ENCODE measurements at places on chromosomes 1 and 21.

- DNase-seq = no peak
These were observed 25.1 kb upstream of the BRDT start for GRCh38 chr1:91924146-91924545.

GRCh38 chr1:56561227-56562019 lies 17.9 kb downstream of the PLPP3 start:
- no peak for DNase-seq

DNA sequence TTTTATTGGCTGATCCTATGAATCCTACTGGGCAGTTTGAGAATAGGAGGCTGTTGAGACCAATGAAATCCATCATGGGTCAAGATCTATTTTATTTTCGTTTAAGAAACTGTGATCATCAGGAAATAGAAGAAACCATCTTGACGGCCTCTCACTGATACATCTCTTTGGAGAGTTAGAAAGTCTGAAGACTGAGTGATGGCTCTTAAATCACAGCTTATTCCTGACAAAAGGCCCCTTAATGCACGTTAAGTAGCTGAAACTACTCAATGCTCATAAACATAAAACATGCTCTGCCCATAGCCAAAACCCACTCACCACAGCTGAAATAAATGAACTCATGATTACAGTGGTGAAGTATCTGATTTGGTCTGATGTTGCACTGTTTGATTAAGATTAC lies 784.5 kb upstream of the NEGR1 start:
- no peak for DNase-seq

DNA sequence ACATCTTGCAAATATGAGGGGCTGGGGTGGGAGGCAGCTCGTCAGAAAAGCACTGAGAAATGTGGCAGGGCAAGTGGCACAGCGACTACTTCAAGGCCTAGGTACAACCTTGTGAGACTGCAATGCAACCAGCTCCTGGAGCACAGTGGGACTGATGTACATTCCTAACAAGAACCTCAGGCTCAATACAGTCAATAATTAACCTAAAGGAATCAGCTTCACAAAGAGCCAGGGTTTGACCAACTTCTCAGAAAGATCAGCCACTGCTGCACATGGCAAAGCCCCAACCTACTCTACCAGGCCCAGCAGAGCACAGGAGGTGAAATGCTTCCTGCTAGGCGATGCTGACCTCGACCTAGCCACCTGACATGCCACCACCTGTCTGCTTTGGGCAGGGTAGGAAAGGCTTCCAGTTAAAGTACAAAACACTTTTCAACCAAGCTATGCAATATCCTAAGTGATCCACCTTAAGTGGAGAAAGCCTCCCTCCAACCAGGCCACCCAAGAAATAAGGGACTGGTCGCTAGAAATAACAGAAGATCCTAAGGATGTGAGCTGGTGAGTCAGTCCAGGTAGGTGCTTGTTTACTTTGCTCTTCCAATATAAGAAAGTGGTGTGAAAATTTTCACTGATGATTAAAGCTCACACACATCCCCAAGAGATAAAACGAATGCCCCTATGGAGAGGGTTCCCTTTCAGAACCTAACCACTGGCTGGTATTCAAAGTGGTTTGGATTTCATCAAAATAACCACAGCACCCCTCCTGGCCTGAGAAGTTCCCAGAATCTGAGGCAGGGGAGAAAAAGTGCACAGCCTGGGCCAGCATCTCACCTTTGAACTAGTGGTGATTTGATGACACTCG lies 2.1 kb downstream of the RIPK4 start:
- no peak for DNase-seq

- DNase-seq = peak; percentile 73
These were observed 81.7 kb upstream of the ZNF648 start for GRCh38 chr1:182143154-182143657.

GRCh38 chr1:77950873-77951272 lies 28.0 kb downstream of the FUBP1 start:
- no peak for DNase-seq

DNA sequence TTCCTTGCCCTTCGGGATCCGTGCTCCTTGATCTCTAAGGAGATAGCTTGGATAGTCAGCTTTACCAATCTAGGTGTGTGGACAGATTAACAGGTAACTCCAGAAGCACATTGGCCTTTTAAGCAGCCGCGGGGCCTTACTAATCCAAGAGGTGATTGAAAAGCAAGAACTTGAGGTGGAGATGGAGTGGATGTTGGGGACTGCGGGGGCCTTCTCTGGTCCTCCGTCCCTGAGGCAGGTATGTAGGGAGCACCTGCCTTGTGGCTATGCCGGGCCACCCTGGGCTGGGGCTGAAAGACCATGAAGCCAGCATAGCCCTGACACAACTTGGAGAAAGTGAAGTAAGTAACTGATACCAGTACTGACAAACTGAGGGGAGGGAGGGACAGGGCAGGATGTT lies 10.6 kb downstream of the SOX13 start:
- no peak for DNase-seq

DNA sequence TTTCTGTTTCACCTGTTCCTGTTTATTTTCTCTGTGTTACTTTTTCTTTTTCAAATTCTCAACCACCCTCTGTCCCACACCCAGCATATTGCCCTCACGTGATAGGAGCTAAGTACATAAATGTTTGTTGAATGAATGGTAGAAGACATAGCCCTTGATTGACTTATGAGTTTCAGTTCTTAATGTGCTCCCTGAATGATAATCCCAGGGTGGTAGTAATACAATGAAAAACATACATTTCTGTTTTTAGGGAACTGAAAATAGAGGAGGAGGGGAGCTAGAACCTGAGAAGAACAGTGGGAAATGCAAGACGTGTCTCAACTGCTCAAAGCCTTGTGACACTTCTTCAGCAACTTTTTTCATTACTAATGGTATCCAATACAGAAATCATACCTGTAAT lies 147.1 kb downstream of the SPATA46 start:
- no peak for DNase-seq

DNA sequence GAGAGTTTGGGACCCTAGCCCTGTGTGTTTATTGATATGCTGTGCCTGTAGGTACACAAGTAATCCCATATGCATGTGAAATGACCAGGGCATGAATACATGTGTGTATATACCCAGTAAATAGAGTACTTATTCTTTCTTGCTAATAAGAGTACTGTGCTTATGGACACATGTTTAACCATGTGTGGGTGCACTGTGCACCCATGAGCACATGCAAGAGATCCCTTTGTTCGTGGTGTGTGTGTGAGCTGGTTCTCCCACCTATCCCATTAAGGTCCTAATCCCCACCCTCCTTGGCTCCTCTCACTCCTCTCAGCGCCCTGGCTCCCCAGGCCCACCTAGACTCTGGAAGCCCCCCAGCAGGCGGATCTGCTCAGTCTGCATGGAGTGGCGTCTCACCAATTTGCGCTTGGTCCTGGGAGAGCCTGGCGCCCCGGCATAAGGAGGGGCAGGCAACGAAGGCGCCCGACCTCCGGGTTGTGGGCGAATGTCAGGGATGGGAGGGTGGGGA lies 2.2 kb upstream of the LIX1L start:
- DNase-seq = no peak

- DNase-seq = no peak
These were observed 2.5 kb downstream of the WNT3A start for GRCh38 chr1:228009116-228009827.

GRCh38 chr21:46065914-46066551 lies 31.9 kb upstream of the COL6A2 start:
- no peak for DNase-seq

DNA sequence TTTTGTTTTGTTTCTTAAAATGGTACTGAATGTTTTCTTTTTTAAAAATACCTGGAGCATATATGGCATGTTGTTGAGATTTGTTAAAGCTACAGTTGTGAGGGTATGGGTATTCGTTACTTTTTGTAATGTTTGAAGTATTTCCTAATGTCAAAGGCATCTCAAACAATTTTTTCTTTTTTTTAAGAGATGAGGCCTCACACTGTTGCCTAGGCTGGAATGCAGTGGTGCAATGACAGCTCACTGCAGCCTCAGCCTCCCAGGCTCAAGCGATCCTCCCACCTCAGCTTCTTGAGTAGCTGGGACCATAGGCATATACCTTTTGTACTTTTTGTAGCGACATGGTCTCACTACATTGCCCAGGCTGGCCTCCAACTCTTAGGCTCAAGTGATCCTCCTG lies 16.1 kb downstream of the CLCN6 start:
- DNase-seq = no peak

- no peak for DNase-seq
These were observed at the start of gene CASP9 for GRCh38 chr1:15524021-15524282. Gene CASP9, minus strand, starts transcription at chr1:15524215. Its CDS starts 15 bp downstream, at chr1:15524200.

DNA sequence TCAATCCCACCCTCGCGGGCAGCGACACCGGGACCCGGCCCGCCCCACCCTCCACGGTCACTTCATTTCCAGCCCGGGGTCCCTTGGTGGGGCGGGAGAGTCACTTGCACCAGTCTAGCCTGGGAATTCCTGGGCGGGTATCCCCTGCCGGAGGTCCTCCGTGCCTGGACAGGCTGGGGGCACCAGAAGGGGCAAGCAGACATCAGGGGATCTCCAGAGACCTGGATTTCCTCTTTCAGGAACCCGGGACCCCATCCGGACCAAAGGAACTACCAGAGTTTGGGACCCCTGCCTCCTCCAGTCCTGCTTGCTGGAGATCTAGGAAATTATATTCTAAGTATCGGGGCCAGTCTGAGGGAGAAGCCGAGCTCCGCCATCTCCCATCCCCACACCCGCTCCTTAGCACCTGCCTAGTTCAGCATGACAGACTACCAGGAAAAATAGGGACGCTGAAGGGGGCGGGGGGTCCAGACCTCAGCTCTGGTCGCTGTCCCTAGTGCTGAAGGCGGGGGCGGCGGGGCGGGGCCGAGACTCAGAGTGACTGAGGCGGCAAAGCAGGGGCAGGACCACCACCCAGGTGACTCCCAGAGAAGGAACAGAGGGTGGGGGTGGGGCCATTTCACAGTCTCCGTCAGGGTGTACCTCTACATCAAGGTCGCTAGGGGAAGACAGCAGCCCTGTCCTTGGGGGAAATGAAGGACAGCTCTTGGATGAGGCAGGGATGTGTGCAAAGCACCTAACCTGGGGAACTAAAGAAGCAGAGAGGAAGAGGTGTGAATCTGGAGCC lies 832 bp downstream of the HCN3 start:
- DNase-seq = peak; percentile 69

GRCh38 chr1:169053196-169053595 lies 53.3 kb upstream of the ATP1B1 start:
- no peak for DNase-seq

- no peak for DNase-seq
These were observed 172.6 kb downstream of the APP start for GRCh38 chr21:25997788-25998611.

- no peak for DNase-seq
These were observed 21.9 kb downstream of the LGALS8 start for GRCh38 chr1:236545621-236546169.

DNA sequence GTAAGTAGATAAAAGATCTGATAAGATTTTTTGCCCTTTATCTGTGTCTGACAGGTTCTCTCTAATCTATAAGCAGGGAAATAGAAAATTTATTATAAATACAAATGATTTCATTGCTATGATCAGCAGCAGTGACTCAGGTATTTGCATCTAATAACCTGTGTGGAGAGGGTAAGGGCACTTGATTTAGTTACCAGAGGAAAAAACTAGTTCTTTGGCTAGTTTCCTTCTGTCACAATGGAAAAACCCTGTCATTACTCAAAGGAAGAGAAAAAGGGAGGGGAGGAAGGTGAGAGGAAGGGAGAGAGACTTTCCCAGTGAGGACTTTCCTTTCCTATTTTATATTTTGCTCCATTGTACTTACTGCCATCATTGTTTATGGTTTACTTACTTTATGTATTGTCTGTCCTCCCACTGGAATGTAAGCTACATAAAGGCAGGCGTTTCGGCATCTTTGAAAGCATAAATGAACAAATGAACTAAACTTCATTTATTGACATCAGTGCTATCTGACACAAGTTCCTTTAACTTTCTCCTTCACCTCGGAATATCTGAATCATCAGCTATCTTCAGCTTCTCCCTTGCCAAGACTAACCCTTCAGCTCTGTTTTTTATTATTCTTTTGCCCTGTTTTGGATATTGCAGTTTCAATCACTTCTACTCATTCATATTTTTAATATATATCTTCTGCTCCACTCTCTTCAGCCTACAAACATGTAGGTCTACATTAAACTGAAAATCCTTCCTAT lies 34.9 kb downstream of the WDR3 start:
- no peak for DNase-seq

GRCh38 chr1:230592848-230593414 lies 49.4 kb upstream of the COG2 start:
- no peak for DNase-seq

GRCh38 chr1:26582053-26582835 lies 52.7 kb downstream of the RPS6KA1 start:
- no peak for DNase-seq

- DNase-seq = no peak
These were observed 27.5 kb downstream of the PRKAA2 start for GRCh38 chr1:56672579-56672978.

- no peak for DNase-seq
These were observed 253.1 kb upstream of the FGGY start for GRCh38 chr1:59043796-59044195.

DNA sequence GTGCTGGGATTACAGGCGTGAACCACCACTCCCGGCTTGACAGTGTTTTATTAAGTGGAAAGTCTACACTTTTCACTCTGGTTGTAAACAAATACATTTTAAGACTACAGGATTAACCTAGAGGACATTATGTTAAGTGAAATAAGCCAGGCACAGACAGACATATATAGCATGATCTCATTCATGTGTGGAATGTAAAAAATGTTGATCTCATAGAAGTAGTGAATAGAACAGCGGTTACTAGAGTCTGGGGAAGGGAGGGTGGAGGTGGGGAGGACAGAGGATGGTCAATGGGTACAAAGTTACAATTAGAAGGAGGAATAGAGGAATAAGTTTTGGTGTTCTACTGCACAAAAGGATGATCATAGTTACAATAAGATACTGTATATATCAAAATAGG lies 16.9 kb downstream of the CTH start:
- no peak for DNase-seq

DNA sequence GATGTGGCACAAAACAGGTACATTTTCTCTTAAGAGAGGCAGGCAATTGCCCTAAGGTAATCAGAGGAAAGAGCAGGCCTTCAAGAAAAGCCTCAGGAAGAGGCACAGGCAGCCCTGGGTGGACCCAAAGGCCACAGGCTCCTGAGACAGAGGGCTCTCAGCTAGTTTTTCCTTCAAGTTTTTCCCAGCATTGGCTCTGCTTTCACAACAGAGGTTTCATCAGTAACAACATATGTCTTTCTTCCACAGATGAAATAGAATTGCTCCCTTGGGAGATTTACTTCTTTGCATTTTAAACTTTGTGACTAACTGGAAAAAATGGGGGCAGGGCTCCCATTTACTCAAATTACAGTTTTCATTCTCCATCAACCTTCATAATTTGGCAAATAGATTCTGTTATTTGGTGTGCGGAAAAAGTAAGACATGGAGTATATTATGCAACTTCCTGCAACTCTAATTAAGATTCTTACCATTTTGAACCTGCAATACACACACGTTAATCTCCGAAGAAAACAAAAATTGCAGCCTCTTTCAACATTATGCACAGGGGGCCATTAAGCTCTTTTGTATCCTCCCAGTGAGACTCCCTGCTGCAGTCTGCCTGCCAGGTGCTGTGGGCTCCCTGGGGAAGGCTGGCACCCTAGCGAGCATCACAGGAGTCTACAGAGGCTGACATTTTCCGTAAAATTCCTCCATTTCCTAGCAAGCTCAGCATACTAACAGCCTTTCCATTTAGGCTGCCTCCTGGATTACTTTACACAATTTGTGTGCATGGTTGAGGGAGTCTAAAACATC lies 282.3 kb downstream of the USH2A start:
- no peak for DNase-seq
